ENCODE measurements at places on chromosomes 7 and 10. TPM values are rescaled to one million over a fixed set of nuclear protein-coding genes. Genes with fewer than 3 reads are reported as not detected.

Gene RP9
- total RNA-seq: 25.4 TPM

DNA sequence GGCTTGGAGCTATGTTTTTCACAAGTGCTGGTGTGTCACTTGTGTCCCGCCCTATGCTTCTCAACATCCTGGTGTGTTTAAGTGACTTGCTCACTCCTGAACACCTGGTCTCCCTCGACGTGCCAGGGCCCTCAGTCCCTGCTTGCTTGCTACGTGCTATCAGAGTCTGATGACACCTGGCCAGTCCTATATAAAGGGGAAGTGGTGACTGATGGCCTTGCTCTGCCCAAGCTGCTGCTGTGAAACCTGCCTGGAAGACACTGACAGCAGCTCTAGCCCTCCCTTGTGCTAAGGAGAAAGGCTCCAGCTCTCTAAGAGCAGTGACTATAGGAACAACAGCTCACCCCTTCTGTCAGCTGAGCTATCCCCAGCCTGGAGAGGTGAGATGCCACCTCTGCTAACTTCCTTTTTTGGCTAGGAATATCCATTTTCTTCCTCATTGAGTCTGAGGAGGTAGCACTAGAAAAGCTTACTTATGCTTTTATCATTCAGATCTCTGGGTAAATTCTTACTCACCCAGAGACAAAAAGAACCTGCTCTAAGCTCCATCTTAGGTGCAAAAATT is 77.2 kb upstream of the PLXNA4 start:
- no peak overlapping the region for H3K27ac ChIP-seq
- peaks cover 6% of the 10 kb centered on the region for H3K27me3 ChIP-seq
- no peak for DNase-seq
- no peak overlapping the region for H3K4me3 ChIP-seq

Gene HACD1
- total RNA-seq: 17.9 TPM

- H3K4me3 ChIP-seq: no peak overlapping the region
- H3K36me3 ChIP-seq: no peaks in the 10 kb centered on the region
- H3K4me1 ChIP-seq: no peaks in the 10 kb centered on the region
- DNase-seq: no peak
These were observed 104.2 kb downstream of the PRTFDC1 start for GRCh38 chr10:24848195-24848594.

DNA sequence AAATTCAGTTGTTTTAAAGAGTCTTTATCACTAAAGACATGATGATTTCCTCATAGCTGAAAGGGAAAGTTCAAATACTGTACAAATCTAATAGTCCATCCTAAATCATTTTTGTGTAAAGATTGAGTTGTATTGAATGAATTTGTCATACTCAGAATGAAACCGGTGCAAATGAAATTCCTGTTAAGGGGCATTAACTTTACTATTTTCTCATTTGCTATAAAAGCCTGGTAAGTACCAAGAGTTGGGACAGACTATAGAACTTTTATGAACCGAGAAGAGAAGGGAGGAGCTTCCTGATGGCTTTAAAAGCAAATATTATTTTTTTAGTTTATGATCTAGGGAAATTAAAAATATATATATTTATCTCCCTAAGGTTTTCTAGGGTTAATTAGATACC is 260.0 kb upstream of the AKR1E2 start:
- H3K27me3 ChIP-seq: no peaks in the 10 kb centered on the region
- no peaks in the 10 kb centered on the region for H3K36me3 ChIP-seq
- H3K4me3 ChIP-seq: no peak overlapping the region
- H3K4me1 ChIP-seq: no peaks in the 10 kb centered on the region
- H3K27ac ChIP-seq: no peak overlapping the region

- no peaks in the 10 kb centered on the region for H3K36me3 ChIP-seq
- no peak overlapping the region for H3K27ac ChIP-seq
- DNase-seq: no peak
These were observed 33.4 kb downstream of the CCDC6 start for GRCh38 chr10:59872892-59873463.

DNA sequence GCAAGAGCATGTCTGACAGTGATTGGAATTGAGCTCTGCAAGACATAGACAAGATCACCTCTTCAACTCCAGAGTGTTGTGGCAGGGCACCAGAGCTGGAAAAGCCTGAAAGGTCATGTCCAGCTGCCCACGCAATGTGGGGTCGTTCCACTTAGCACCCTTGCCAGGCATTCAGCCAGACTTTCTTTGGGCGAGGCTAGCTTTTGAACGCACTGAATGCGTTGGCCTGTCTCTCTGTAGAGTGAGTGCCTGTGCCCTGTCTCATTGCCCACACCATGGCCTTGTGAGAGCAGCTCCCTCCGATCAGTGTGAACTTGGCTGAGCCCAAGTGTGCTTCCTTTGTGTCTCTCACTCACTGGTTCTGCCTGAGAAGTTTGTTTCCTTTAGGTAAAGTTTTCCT is 23.3 kb downstream of the UBTD1 start:
- peaks cover 4% of the 10 kb centered on the region for H3K27me3 ChIP-seq
- H3K27ac ChIP-seq: peak overlapping the region; percentile 16
- H3K36me3 ChIP-seq: peaks cover 15% of the 10 kb centered on the region

DNA sequence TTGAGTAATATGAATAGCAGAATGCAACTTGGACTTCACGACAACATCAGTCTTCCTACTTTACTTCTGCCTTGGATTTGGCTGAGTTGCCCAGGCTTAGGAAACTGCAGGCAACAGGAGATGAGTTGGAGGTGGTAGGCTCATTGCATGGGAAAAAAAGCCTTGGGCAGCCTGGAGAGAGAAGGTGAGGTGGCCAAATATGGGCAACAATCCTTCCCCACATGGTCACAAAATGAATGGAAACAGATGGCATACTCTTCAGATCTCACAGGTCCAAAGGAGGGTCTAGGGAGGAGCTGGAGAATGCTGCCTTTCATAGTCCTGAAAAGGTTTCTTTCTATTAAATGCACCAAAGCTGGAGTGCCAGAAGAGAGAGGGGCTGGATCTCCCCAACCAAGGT is 128.6 kb upstream of the AOAH start:
- H3K36me3 ChIP-seq: peaks cover 22% of the 10 kb centered on the region
- H3K27me3 ChIP-seq: peaks cover 14% of the 10 kb centered on the region
- no peak overlapping the region for H3K27ac ChIP-seq
- no peak overlapping the region for H3K4me3 ChIP-seq

DNA sequence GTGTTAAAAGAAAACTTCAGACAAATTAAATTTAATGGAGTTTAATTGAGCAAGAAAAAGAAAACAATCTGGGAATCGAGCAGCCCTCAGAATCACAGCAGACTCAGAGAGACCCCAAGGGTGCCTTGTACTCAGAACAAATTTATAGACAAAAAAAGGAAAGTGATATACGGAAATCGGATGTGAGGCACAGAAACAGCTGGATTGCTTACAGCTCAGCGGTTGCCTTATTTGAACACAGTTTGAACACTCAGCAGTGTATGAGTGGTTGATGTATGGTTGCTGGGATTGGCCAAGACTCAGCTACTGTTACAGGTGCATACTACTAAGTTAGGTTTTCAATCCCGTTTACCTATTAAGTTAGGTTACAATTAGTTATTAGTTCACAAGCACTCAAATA is 103.8 kb upstream of the LYZL1 start:
- no peak for DNase-seq
- H3K4me1 ChIP-seq: no peaks in the 10 kb centered on the region
- H3K4me3 ChIP-seq: no peak overlapping the region
- H3K36me3 ChIP-seq: peaks cover 3% of the 10 kb centered on the region
- no peak overlapping the region for H3K27ac ChIP-seq

Gene ASB10
- total RNA-seq: not detected

Gene NOS3
- total RNA-seq: 102 TPM

- no peaks in the 10 kb centered on the region for H3K27me3 ChIP-seq
- H3K36me3 ChIP-seq: no peaks in the 10 kb centered on the region
- no peaks in the 10 kb centered on the region for H3K4me1 ChIP-seq
- no peak overlapping the region for H3K4me3 ChIP-seq
- no peak for DNase-seq
These were observed 194.7 kb downstream of the SNX13 start for GRCh38 chr7:17745610-17746009.

- no peaks in the 10 kb centered on the region for H3K36me3 ChIP-seq
- H3K4me3 ChIP-seq: no peak overlapping the region
- H3K4me1 ChIP-seq: no peaks in the 10 kb centered on the region
- H3K27me3 ChIP-seq: no peaks in the 10 kb centered on the region
- DNase-seq: no peak
- H3K27ac ChIP-seq: no peak overlapping the region
These were observed 108.9 kb upstream of the MEOX2 start for GRCh38 chr7:15795393-15795792.

Gene FAM237B
- not detected for total RNA-seq

GRCh38 chr10:3784510-3785250 is at the start of gene KLF6:
Gene KLF6 (minus strand): TSS chr10:3785209. CDS start chr10:3785014, 195 bp downstream.
- peak; percentile 36 for DNase-seq
- H3K27me3 ChIP-seq: peaks cover 47% of the 10 kb centered on the region
- H3K36me3 ChIP-seq: peaks cover 49% of the 10 kb centered on the region
- peak within 1 kb of the TSS; percentile 100 for H3K27ac ChIP-seq

DNA sequence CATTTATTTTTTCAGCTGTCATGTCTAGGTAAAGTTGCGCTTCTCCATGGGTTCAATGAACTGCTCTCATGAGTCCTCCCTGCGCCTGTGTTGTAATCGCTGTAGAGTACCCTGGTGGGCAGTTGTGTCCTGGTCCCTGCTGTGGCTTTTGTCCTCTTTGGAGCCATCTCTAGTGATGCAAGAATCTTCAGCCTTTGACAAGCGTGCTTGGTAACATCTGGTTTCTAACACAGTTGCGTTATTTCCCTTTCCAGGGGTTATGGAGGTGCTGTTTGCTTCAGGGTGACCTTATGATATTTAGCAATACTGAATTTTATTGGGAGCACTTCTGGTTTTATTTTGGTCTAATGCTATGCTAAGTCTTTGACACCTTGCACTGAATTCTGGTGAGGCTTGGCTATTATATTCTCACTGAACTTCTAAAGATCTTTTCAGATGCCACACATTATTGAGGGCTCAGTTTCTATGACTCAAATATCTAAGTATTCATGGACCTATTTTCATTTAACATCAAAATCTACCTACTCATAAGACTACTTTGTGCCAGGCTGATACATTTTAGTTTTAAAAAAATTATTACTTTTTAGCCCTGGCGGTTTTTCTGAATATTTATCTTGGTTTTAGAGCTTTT is 88.6 kb downstream of the FANK1 start:
- no peak for DNase-seq
- no peak overlapping the region for H3K4me3 ChIP-seq

Gene TBATA
- total RNA-seq: not detected

GRCh38 chr7:24125765-24126164 is 158.2 kb upstream of the NPY start:
- H3K36me3 ChIP-seq: no peaks in the 10 kb centered on the region
- no peak overlapping the region for H3K4me3 ChIP-seq
- H3K27ac ChIP-seq: no peak overlapping the region
- H3K27me3 ChIP-seq: no peaks in the 10 kb centered on the region

GRCh38 chr10:6868036-6868725 is 288.1 kb upstream of the PRKCQ start:
- no peak for DNase-seq
- H3K27ac ChIP-seq: no peak overlapping the region
- peaks cover 3% of the 10 kb centered on the region for H3K4me1 ChIP-seq
- no peaks in the 10 kb centered on the region for H3K27me3 ChIP-seq
- no peaks in the 10 kb centered on the region for H3K36me3 ChIP-seq

Gene CPEB3
- total RNA-seq: 2.4 TPM

GRCh38 chr10:49309691-49310411 is 10.9 kb downstream of the C10orf71 start:
- no peak overlapping the region for H3K27ac ChIP-seq
- H3K4me1 ChIP-seq: peaks cover 11% of the 10 kb centered on the region
- peaks cover 8% of the 10 kb centered on the region for H3K27me3 ChIP-seq
- no peaks in the 10 kb centered on the region for H3K36me3 ChIP-seq
- no peak for DNase-seq

- no peak for DNase-seq
- H3K4me1 ChIP-seq: peaks cover 12% of the 10 kb centered on the region
- H3K4me3 ChIP-seq: no peak overlapping the region
- H3K27me3 ChIP-seq: no peaks in the 10 kb centered on the region
These were observed 88.5 kb downstream of the ST7 start for GRCh38 chr7:117041822-117042221.

- H3K4me1 ChIP-seq: no peaks in the 10 kb centered on the region
- no peaks in the 10 kb centered on the region for H3K27me3 ChIP-seq
- DNase-seq: no peak
- no peak overlapping the region for H3K27ac ChIP-seq
These were observed 88.7 kb downstream of the ARID5B start for GRCh38 chr10:61989995-61990760.

GRCh38 chr7:3301449-3301731 is 338 bp downstream of the SDK1 start:
- H3K27me3 ChIP-seq: peaks cover 2% of the 10 kb centered on the region
- no peak overlapping the region for H3K4me3 ChIP-seq
- H3K36me3 ChIP-seq: no peaks in the 10 kb centered on the region
- no peak overlapping the region for H3K27ac ChIP-seq
- H3K4me1 ChIP-seq: peaks cover 5% of the 10 kb centered on the region

DNA sequence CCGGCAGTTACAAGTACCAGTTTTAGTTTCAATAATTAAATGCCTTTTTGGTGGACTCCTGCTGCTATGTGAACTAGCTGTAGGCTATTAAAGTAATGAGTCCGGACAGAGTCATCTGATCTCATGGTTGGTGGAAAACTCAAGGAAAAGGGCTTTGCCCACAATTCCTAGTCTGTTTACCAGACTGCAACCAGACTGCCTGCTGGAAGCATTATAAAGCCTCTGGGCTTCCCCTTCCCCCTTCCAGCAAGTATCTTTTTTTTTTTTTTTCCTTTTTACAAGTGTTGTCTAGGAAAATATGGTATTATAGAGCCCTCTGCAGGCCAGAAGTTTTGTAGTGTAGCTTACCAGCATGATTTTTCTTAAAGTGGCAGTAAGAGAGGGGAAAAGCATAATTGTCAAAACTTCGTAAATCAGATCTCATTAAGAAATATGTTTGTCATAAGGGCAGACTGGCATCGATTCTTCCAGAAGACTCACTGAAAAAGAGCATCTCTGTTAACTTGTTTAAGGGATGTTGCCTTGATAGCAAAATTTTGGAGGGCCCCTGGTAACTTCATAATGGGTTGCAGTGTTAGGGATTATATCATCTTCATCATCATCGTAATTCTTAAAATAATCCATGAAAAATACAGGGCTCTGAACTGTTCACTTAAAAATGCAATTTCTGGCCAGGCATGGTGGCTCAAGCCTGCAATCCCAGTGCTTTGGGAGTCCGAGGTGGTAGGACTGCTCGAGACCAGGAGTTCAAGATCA is 181.3 kb downstream of the TAX1BP1 start:
- H3K27me3 ChIP-seq: no peaks in the 10 kb centered on the region
- peaks cover 9% of the 10 kb centered on the region for H3K4me1 ChIP-seq
- H3K27ac ChIP-seq: no peak overlapping the region
- peak; percentile 56 for DNase-seq

Gene WAPL
- 41.8 TPM for total RNA-seq

- no peaks in the 10 kb centered on the region for H3K4me1 ChIP-seq
- no peaks in the 10 kb centered on the region for H3K27me3 ChIP-seq
- no peaks in the 10 kb centered on the region for H3K36me3 ChIP-seq
These were observed 94.0 kb downstream of the ADARB2 start for GRCh38 chr10:1643161-1643907.

Gene HSPA12A
- total RNA-seq: 2.8 TPM

Gene REEP3
- total RNA-seq: 26.1 TPM

Gene UBN2
- 22.2 TPM for total RNA-seq

- DNase-seq: no peak
- peaks cover 12% of the 10 kb centered on the region for H3K27me3 ChIP-seq
- no peak overlapping the region for H3K4me3 ChIP-seq
- peaks cover 52% of the 10 kb centered on the region for H3K4me1 ChIP-seq
These were observed 121.9 kb downstream of the MAD1L1 start for GRCh38 chr7:2110610-2111396.

Gene CRPPA
- total RNA-seq: 3.2 TPM

Gene XPNPEP1
- total RNA-seq: 202 TPM

Gene ADIRF
- total RNA-seq: not detected
